ENCODE measurements at places on chromosomes 11 and 22. TPM values are rescaled to one million over a fixed set of nuclear protein-coding genes. Genes with fewer than 3 reads are reported as not detected.
A peak's percentile ranks its signal among the peaks of the same experiment; 100 is the strongest.

DNA sequence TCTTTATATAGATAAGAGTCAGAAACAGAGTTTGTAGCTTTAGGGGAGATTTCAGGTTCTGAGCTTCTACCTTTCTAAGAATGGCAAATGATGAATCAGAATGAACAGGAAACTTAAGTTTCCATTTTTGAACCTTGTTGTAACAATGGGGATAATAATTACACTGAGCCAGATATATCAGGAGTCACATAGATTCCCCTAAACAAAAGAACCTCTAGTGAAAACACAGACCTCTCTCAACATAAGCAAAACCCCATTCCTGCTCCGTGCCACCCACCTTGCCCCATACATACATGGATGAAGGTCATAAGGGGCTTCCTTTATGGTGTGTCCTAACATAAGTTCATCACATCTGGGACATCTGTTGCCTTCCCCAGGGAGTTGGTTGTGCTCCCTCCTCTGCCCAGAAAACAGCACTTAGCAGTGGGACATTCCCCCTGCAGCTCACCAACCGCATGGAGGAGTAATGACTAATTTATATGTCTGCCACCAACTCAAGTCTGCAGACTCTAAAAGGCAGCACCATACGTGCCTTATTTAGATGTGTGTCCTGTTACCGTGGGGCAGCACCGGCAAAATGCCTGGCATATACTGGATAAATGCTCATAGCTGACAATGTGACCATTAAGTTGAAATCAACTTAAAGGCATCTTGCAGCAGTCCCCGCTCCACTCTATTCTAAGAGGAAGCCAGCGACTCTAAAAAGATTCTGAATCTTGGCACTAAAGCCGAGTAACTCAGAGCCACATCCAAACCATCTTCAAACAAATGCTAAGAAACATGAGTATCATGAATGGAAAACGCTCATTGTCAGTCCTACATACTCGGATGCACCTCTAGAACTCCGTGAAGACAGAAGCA lies 8.0 kb downstream of the JAML start:
- no peak overlapping the region for H3K4me3 ChIP-seq
- DNase-seq: no peak
- H3K4me1 ChIP-seq: no peaks in the 10 kb centered on the region
- H3K27me3 ChIP-seq: peaks cover 74% of the 10 kb centered on the region
- H3K27ac ChIP-seq: no peak overlapping the region
- no peaks in the 10 kb centered on the region for H3K36me3 ChIP-seq

- peaks cover 9% of the 10 kb centered on the region for H3K4me1 ChIP-seq
- H3K27ac ChIP-seq: no peak overlapping the region
- H3K4me3 ChIP-seq: no peak overlapping the region
- no peak for DNase-seq
Measured at GRCh38 chr11:114563077-114563476, 3.4 kb upstream of the NXPE1 start.

- no peaks in the 10 kb centered on the region for H3K4me1 ChIP-seq
- H3K4me3 ChIP-seq: no peak overlapping the region
- no peak for DNase-seq
- no peaks in the 10 kb centered on the region for H3K27me3 ChIP-seq
Measured at GRCh38 chr11:42976636-42977217, 335.1 kb upstream of the API5 start.

DNA sequence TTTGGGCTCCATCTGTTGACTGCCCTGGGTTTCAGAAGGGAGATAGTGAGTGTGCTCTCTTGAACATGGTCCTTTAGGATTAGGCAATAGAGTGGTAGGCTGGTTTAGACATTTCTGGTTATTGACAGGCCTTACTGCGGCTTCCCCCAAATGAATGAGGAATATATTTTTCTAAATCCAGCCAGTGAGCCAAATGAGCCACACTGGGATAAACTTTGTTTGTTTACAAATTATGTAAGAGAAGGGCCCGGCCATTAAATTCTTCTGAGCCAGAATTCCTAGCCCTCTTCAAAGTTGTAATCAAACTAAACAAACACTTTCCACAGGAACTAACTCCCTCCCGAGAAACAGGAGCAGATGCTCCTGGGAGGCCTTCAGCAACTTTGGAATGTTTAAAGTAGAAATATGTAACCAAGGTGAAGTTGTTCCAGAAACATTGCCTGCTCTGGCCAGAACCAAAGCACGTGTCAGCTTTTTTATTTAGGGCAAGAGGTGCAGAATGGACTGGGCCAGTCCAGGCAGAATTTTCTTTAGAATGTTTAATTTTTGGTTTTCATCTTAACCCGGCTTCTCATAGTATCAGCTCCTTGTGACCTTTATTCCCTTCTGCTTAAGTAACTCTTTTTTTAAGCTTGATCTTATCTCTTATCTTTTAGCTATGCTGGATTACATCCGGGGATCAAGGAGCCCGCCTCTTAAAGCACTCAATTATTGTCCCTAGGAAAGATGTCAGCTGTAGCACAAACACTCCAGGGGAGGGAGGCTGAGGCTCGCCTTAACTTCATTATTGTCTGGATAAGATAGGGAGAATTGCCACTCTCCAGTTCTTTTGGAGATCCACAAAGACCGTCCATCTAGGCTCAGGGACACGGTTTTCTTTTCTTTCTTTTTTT lies 28.7 kb downstream of the ZNRF3 start:
- H3K27me3 ChIP-seq: no peaks in the 10 kb centered on the region
- H3K4me3 ChIP-seq: no peak overlapping the region

- peak overlapping the region; percentile 92 for H3K4me3 ChIP-seq
- H3K36me3 ChIP-seq: no peaks in the 10 kb centered on the region
- no peaks in the 10 kb centered on the region for H3K27me3 ChIP-seq
- DNase-seq: peak; percentile 94
- H3K27ac ChIP-seq: peak overlapping the region; percentile 95
- H3K4me1 ChIP-seq: peaks cover 61% of the 10 kb centered on the region
Measured at GRCh38 chr11:62545437-62546243, 966 bp downstream of the AHNAK start.

GRCh38 chr11:45671246-45672171 lies 6.1 kb upstream of the CHST1 start:
- H3K4me1 ChIP-seq: peaks cover 7% of the 10 kb centered on the region
- no peak overlapping the region for H3K27ac ChIP-seq
- H3K4me3 ChIP-seq: no peak overlapping the region
- H3K36me3 ChIP-seq: no peaks in the 10 kb centered on the region
- peaks cover 12% of the 10 kb centered on the region for H3K27me3 ChIP-seq
- no peak for DNase-seq

- no peak for DNase-seq
- no peak overlapping the region for H3K27ac ChIP-seq
- no peaks in the 10 kb centered on the region for H3K36me3 ChIP-seq
- H3K4me3 ChIP-seq: no peak overlapping the region
- H3K4me1 ChIP-seq: no peaks in the 10 kb centered on the region
Measured at GRCh38 chr11:18853086-18853720, 61.6 kb upstream of the PTPN5 start.

DNA sequence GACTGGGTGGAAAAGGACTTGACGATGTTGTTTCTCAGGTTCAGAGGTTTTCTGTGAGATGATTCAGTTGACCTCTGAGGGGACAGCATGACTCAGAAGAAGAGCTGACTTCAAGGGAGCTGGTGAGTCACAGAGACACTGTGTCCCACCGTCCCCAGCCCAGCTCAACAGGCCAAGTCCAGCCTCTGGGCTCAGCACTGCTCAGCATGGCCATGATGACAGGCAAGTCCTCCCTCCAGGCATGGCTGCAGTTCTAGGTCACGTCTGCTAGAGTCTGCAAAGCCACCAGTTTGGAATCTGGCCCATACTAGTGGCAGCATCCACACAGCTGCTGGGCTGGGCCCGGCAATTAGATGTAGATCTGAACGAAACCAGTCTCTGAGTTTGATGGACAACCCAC lies 12.9 kb downstream of the TRIM29 start:
- no peak overlapping the region for H3K27ac ChIP-seq
- H3K4me3 ChIP-seq: no peak overlapping the region
- peaks cover 27% of the 10 kb centered on the region for H3K27me3 ChIP-seq
- DNase-seq: no peak
- H3K36me3 ChIP-seq: no peaks in the 10 kb centered on the region

DNA sequence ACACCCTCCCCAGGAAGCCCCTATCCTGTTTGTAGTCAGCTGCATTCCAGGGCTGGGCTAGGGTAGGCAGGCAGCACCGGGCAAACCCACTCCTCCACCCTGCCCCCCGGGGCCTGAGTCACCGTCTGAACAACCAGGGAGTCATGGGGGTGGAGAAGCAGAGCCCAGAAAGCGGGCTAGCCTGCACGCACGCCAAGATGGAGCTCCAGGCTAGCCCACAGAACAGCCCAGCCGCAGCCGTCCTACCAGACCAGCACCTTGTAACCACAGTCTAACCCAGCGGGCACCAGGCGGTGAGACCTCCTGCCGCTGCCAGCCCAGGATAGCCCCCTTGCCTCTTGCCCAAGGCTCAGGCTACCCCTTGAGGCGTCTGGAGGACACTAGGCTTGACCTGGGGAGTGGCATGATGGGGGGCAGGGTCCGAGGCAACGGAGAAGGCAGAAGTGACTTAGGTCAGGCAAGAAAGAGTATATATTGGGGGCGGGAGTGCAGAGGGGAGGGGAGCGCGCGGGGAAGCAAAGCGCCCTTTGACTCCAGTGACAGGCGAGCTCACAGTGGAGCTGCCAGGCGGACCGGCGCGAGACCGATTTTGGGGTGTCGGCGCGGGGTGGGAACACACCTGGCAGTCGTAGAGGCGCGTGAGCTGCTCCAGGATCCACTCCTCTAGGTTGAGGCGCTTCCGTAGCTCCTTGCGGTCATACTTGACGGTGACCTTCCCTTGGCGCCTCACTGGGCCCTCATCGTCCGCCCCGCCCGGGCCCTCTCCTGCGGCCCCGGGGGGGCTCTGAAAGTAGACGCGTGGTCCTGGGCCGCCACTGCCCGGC lies 734 bp downstream of the PPP1R14B start:
- no peaks in the 10 kb centered on the region for H3K27me3 ChIP-seq
- peaks cover 37% of the 10 kb centered on the region for H3K4me1 ChIP-seq
- peaks cover 4% of the 10 kb centered on the region for H3K36me3 ChIP-seq
- DNase-seq: no peak

DNA sequence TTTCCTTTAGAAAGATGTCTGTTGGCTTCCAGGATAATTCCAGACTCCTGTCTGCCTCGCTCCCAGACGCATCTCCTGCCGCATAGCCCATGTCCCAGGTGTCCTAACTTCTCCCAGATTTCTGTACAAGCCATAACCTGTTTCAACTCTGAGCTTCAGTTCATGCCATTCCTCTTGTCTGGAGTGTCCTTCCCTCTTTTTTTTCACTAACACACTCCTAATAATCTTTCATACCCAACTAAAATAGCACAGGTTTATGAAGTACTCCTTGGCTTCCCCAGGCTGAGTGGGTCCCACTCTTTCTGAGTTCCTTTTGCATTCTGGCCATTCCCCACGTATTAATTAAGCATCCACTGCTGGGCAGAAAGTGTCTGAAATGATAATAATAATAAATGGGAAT lies 123.0 kb downstream of the LDLRAD3 start:
- H3K36me3 ChIP-seq: peaks cover 6% of the 10 kb centered on the region
- no peak for DNase-seq
- no peaks in the 10 kb centered on the region for H3K27me3 ChIP-seq
- no peak overlapping the region for H3K27ac ChIP-seq
- peaks cover 12% of the 10 kb centered on the region for H3K4me1 ChIP-seq

DNA sequence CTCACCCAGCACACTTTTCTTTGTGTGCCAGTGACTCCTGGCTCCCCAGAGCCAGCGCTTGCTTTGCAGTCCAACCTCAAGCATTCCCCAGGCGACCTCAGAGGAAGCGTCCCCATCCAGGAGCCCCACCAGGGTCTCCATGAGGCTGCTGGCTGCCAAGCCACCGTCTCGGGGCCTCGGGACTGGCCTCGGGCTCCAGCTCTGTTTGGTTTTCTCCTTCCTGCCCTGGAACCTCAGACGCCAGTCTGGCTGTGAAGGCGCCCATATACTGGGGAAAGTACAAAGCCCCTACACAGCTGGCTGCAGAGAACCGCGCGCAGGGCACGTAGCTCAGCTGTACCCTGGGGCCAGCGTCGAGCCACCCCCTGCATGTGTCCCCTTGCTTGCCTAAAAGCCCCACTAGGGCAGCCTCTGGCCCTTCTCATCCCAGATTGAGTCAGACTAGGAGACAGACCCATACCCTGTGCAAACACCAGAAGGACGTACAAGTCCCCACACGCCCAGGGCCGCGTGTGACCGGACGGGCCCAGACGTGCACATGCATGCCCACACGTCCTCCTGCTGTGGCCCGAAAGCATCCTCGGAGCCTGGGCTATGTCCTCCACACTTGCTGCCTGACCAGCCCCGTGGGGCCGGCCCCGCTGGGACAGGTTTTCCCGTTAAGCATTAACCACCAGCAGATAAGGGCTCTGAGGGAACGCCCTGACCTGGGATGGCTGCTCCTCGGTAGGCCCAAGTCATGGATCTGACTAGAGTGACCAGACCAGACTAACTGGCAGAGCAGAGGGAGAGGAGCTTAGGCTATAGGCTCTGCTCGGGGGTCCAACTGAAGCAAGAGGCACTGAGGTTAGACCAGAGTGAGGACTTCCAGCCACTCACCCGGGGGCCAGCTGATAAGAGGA lies 4.2 kb upstream of the SYT8 start:
- no peak for DNase-seq
- H3K4me3 ChIP-seq: no peak overlapping the region
- peaks cover 80% of the 10 kb centered on the region for H3K4me1 ChIP-seq
- peak overlapping the region; percentile 98 for H3K27ac ChIP-seq
- no peaks in the 10 kb centered on the region for H3K36me3 ChIP-seq

DNA sequence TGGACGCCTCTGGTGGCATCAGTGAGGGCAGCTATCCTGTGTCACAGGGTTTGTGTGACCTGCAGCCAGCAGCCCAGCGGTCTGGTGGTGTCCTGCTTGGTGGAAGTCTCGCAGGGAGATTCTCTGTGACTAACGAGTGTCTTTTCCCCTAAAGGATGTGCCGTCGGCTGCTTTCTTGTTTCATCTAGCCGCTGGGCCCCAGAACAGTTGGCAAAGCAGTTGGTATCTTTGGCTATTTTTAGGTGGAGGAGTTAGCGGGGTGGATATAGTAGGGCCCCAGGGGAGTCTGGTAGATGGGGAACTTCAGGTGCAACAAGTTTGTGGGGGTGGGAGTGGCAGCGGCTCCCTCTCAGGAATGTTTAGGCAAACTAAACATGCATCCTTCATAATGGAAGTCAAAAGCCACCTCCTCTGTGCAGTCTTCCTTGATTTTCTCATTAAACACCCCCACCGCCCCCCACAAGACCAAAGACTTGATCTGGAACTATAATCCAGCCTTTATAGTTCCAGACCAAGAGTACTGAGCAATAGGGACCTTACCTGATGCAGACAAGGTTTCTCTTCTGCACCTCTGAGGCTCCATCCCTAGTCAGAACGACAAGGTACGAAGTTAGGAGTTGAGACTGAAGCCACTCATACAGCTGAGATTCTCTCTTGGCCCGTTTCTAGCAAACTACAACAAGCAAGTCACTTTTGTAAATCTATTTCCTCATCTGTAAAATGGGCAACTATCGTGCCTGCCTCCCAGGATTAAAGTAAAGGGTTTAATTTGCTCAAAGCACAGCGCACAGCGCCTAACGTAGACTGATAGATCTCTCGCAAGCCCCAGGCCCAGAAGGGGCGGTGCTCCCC lies 1.1 kb upstream of the PELI3 start:
- no peak for DNase-seq
- peak overlapping the region; percentile 81 for H3K4me3 ChIP-seq
- H3K27me3 ChIP-seq: no peaks in the 10 kb centered on the region
- H3K4me1 ChIP-seq: peaks cover 14% of the 10 kb centered on the region
- H3K27ac ChIP-seq: no peak overlapping the region

The DGCR6 gene
- 5.4 TPM for total RNA-seq

The PATE4 gene
- total RNA-seq: not detected

The ZNHIT2 gene
- total RNA-seq: 7.9 TPM

The GAL3ST1 gene
- 2.8 TPM for total RNA-seq

The TRIM44 gene
- total RNA-seq: 68.7 TPM

The BARX2 gene
- total RNA-seq: not detected

The B3GAT1 gene
- 0.62 TPM for total RNA-seq

The MFNG gene
- total RNA-seq: 1.2 TPM

The FREY1 gene
- 0.49 TPM for total RNA-seq

The APOL5 gene
- not detected for total RNA-seq

The KCNC1 gene
- 0.07 TPM for total RNA-seq

Measured in chondrocyte (in vitro differentiated cells).